ENCODE measurements at places on chromosomes 13 and 19.

DNA sequence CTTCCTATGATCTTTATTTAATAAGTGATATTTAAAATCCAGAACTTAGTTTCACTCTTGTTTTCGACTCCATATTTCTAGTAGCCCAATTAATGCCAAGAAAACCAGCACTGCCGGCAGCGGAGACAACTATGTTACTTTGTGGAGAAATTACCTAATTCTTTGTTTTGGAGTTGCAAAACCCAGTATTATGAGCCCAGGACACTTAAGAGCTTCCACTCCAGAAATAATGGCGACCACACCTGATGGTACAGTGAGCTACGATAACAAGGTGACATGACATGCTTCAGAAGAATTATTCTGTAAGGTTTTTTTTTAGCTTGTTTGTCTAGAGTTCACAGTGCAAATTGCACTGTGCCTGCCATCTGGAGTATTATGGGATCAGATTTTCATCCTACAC, 136.4 kb downstream of the ZAR1L start:
- no peak for DNase-seq

DNA sequence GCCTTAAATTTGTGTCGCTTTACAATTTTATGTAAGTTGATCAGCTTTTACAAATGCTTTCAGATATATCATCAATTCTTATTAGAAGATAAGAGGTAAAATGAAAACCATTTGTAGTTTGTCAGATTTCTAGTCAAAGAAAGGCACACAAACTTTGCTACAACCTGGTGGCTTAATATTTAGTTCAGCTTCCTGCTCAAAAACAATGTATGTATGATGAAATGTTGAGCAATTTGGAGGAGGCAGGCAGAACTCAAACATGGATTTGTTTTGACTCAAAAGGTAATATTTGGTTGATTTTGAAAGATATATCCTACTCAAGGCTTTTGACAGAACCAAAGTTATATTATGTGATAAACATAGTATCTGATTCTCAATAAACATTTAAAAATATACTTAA, 24.2 kb downstream of the NEK5 start:
- DNase-seq = no peak

GRCh38 chr13:98143157-98143553, 261 bp downstream of the FARP1 start:
- DNase-seq = no peak

DNA sequence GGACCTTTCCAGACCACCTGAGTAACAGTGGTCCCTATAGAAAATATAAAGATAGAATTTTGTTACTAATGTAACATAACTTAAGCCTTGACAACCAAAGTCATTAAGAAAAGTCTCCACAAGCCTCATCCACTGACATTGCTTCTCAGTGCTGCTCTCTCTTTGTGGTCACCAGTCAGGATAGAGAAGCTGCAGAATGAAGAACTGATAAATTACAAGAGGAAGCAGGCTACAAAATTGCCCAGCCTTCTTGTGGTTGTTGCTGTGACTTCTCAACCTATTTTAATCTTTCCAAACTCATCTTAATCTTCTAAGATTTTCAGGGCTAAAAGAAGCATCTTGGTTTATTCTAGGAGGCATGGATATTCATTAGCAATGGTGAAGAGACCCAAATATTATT, 343.8 kb downstream of the MZT1 start:
- no peak for DNase-seq

DNA sequence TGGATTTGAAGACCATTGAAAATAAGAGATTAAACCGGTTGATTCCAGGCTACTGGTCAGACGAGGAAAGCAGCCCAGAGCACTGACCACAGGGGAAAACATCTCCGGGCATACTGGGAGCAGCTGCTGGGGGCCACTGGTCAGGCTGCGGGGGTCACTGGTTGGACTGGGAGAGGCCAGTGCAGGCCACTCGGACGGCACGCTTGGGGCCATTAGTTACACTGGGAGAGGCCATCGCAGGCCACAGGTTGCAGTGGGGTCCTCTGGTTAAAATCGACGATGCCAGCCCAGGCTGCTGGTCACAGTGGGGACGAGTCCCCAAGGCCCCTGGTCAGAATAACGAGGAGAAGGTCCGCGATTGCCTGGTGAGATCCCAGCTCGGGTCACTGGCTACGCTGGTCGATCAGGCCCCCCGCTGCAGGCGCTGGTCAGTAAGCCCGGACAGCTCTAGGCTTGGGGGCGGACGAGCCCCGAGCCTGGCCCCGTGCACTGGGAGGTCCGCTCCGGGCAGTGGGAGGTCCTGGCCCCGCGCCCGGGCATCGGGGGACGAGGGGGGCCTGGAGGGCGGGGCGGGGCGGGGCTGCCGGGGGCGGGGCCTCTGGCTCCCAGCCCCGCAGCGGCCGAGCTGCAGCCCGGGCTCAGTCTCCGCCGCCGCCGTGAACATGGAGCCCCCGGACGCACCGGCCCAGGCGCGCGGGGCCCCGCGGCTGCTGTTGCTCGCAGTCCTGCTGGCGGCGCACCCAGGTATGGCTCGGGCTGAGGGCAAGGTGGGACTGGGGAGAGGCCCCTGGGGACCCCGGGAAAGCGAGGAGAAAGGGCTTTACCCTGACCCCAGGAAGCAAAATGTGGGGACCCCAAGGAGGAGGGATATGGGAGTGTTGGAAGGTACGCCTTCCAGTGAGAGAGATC, at the start of gene BCAM:
TSS of gene BCAM (plus strand) at position 641 of the 909 bp plus-strand sequence. CDS start at position 663, 22 bp downstream.
- no peak for DNase-seq

- no peak for DNase-seq
Observed at GRCh38 chr13:46232281-46232680, 20.6 kb downstream of the LRRC63 start.

DNA sequence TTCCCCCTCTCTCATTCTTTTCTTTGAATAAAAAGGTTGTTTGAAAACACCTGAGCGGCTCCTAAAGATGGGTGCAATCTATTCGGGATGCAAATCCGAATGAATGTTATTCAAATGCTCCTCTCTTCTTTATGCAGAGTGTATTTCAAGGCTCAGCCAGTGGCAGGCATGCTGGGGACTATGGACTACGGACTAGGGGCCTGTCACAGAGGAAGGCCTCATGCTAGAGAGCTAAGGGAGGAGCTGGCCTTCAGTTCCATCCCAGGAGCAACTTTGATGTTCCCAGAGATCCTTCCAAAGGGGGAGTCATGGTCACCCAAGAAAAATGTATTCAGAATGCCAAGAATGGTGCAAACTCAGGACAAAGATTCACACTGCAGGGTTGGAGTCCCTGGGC, 9.3 kb downstream of the ALOX5AP start:
- no peak for DNase-seq

GRCh38 chr19:37095859-37096258, 17.6 kb downstream of the ZNF420 start:
- no peak for DNase-seq

DNA sequence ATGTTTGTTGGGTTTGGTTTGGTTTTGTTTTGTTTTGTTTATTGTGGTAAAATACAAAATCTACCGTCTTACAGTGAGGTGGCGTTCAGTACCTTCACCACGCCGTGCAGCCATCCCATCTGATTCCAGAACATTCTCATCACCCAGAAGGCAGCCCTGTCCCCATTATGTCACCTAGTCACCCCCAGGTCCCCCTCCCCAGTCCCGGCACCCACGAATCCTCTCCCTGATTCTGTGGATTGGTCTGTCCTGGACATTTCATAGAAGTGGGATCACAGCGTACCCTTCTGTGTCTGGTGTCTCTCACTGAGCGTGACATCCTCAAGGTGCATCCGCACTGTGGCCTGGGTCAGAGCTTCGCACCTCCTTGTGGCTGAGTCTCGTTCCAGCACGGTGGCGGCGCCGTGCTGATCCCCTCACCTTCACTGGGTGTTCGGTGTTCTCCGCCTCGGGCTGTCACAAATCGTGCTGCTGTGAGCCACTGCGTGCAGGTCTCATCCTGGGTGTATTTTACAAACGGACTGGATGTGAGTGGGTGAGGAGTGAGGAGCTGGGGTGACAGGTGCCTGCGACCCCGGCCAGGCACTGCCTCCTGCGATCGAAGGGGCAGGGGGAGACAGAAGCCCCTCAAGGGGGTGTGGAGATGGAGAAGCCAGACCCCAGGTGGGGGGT, 580 bp upstream of the TEKTIP1 start:
- DNase-seq = no peak

DNA sequence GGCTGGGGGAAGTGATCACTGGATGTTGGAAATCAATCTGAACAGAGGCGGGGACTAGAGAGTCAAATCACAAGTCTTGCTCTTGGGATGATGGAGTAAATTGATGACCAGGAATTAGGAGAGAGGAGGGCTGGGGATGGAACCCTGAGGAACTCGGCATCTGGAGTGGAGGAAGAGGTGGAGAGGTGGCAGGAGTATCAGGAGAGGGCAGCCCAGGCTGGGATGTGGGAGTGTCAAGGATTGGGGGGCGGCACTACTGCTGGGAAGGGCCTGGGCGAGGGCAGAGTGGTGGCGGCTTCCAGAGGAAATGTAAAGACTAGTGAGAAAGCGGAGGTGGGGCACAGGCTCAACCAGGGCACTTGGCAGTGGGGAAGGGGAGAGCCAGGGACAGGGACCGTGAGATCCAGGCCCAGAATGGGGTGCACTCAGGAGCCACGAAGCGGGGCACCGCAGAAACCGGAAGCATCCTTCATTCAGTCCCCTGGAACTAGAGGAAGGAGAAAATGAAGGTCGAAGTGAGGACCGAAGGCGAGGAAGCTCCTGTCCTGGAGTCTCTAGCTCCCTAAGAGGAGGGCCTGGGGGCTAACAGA, 81.2 kb upstream of the GPR183 start:
- DNase-seq = no peak

DNA sequence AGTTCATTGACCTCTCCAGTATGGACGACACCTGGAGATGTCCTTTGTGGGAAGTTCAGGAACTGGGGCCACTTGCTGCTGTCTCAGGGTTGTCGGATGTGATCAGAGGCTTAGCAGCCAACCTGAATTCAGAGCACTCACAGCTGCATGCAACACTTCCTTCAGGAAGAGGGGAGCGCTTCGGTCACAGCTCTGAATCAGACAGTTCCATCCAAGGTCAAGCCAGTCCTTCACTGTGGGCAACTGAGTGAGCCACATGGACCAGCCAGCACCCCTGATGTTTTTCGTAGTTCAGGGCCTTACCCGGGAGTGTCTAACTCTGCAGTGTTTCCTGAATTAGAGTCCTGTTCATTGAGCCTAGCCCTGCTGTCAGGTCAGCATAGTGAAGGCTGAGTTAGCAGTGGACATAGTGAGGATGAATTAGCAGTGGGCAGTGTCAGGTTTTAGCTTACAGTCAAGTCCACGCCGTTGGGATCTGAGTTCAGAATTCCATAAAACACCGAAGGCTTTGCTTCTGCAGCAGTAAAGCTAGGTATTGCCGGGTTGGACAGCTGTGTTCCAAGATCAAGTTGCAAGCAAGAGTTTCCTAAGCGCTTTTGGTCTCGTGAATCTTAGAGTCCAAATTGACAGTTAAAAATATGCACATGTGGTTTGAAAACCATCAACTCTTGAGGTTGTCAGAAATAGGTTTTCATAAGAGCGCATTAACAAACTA, 5.1 kb downstream of the ZNF555 start:
- no peak for DNase-seq

DNA sequence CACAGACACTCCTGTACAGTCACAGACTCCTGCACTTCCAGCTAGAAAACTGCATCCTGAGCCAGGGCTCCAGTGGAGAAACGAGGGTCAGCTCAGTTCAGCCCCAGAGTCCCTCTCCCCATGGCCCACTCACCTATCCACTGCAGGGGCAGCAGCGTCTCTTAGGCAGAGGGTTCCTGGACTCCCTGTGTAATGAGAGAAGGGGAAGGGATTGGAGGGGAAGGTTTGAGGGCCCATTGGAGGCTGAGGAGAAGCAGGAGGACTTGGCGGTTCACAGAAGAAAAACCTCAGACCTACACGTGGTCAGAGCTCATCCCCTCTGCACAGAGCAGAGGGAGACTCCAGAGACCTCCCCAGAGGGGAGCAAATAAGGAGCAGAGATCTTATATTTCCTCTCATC, 9.2 kb upstream of the CEACAM18 start:
- DNase-seq = no peak

GRCh38 chr13:70108356-70109105, at the start of gene KLHL1:
TSS of gene KLHL1 (minus strand) at chr13:70108452. CDS start at chr13:70107699, 753 bp downstream.
- DNase-seq = no peak

DNA sequence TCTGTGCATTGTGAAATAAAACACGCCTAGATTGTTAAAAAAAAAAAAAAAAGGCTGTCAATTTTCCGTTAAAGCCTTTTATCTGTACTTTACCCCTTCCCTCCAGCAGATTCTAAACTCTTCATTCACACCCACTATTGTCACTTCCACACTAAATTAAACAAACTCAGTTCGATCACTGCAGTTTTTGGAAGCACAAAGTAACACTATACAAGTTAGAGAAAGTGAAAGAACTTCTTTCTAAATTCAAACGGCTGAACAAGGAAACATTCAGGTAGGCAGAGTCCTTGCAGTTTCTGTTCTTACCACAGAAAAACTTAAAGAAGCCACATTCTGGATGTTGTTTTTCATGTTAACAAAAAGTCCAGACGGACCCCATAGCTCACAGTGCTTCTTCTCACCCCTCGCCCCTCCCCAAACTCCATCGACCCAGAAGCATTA, 27.5 kb upstream of the UBE2L5 start:
- no peak for DNase-seq

DNA sequence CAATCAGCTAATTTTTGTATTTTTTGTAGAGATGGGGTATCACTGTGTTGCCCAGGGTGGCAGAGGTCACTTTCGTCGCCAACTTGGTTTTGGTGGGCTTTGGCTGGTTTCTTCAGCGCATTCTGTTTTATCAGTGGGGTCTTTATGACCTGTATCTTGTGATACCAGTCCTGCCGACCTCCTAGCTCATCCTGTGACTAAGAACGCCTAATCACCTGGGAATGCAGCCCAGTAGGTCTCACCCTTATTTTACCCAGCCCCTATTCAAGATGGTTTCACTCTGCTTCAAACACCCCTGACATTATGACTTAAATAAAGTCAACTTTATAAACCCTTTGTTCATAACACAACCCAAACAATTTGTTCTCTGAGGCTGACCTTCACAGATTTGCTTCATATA, 3.0 kb upstream of the ZNF878 start:
- no peak for DNase-seq

- DNase-seq = no peak
Observed at GRCh38 chr13:71290963-71291841, 575.8 kb downstream of the DACH1 start.
